ENCODE measurements at places on chromosomes 1 and 21.
A peak's percentile ranks its signal among the peaks of the same experiment; 100 is the strongest.

GRCh38 chr1:237186675-237187074 lies 144.7 kb downstream of the RYR2 start:
- DNase-seq: no peak
- no peak overlapping the region for H3K27ac ChIP-seq
- no peaks in the 10 kb centered on the region for H3K4me1 ChIP-seq
- no peaks in the 10 kb centered on the region for H3K27me3 ChIP-seq

GRCh38 chr1:46008585-46008984 lies 123.8 kb downstream of the PIK3R3 start:
- H3K36me3 ChIP-seq: peaks cover 22% of the 10 kb centered on the region
- H3K4me1 ChIP-seq: no peaks in the 10 kb centered on the region
- H3K27me3 ChIP-seq: no peaks in the 10 kb centered on the region
- H3K27ac ChIP-seq: no peak overlapping the region
- no peak for DNase-seq
- H3K4me3 ChIP-seq: no peak overlapping the region

- peaks cover under 1% of the 10 kb centered on the region for H3K27me3 ChIP-seq
- H3K27ac ChIP-seq: no peak overlapping the region
- H3K4me3 ChIP-seq: no peak overlapping the region
- H3K36me3 ChIP-seq: no peaks in the 10 kb centered on the region
- no peak for DNase-seq
These were observed 44.4 kb downstream of the COLGALT2 start for GRCh38 chr1:183993132-183993531.

GRCh38 chr1:23148084-23148483 lies 20.6 kb downstream of the LUZP1 start:
- H3K27me3 ChIP-seq: no peaks in the 10 kb centered on the region
- no peak overlapping the region for H3K27ac ChIP-seq
- peaks cover 17% of the 10 kb centered on the region for H3K4me1 ChIP-seq
- H3K4me3 ChIP-seq: peak overlapping the region; percentile 1
- no peak for DNase-seq
- H3K36me3 ChIP-seq: peaks cover 3% of the 10 kb centered on the region

GRCh38 chr1:155961937-155962336 lies 16.4 kb downstream of the ARHGEF2 start:
- H3K27me3 ChIP-seq: no peaks in the 10 kb centered on the region
- no peak for DNase-seq
- peaks cover 74% of the 10 kb centered on the region for H3K36me3 ChIP-seq
- H3K4me1 ChIP-seq: peaks cover 47% of the 10 kb centered on the region

- no peak overlapping the region for H3K27ac ChIP-seq
- no peaks in the 10 kb centered on the region for H3K36me3 ChIP-seq
- no peaks in the 10 kb centered on the region for H3K4me1 ChIP-seq
- H3K4me3 ChIP-seq: no peak overlapping the region
- no peak for DNase-seq
These were observed 19.0 kb downstream of the FAM163A start for GRCh38 chr1:179761846-179762640.

DNA sequence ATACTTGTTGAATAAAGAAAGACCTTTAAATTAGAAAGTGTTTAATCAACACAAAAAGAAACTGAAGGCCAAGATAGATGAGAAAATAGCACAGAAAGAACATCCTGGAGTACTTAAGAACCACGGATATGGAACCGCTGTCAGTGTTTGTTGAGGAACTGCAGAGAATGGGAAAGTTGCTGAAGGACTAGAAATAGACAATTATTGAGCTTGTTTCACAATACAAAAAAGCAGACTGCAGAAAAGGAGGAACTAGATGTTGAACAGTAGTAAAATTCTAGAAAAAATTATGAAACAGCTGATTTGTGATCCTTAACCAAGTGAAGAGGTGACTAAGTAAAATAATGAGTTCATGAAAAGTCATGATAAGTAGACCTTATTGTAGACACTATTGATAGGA lies 29.7 kb downstream of the MYSM1 start:
- H3K27ac ChIP-seq: no peak overlapping the region
- no peaks in the 10 kb centered on the region for H3K4me1 ChIP-seq
- H3K4me3 ChIP-seq: no peak overlapping the region
- no peaks in the 10 kb centered on the region for H3K27me3 ChIP-seq
